CD4-positive, alpha-beta T cell (primary cell): ENCODE measurements at places on chromosomes 7 and 10.

DNA sequence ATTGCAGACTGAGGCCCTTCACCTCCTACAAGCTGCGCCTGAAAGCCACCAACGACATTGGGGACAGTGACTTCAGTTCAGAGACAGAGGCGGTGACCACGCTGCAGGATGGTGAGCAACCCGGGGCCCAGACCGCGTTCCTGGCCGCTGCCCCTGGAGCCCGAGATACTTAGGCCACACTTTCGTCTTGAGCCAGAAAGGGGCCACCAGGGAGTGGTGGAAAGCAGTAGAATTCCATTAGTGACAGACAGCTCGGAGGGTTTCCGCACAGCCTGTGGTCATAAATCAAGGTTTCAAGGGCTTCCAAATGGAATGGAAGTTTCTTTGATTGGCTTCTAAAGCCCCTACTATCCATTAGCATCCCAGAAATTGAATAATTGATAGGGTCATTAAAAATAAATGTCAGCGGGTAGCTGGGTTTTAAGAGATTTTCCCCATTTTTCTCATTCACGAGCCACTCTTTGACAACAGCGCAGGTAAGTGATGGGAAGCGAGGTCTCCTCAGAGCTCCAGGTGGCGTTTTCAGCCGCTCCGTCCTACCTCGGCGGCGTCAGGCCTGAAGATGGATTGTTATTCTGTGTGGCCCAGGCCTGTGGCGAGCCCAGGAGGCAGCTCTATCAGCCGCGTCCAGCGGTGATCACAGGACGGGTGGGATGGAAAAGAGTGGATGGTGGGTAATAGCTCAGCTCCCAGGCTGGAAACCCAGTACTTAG is 523.5 kb upstream of the FOXK1 start:
- H3K27ac ChIP-seq: no peak overlapping the region
- no peaks in the 10 kb centered on the region for H3K36me3 ChIP-seq
- DNase-seq: no peak
- no peaks in the 10 kb centered on the region for H3K27me3 ChIP-seq

DNA sequence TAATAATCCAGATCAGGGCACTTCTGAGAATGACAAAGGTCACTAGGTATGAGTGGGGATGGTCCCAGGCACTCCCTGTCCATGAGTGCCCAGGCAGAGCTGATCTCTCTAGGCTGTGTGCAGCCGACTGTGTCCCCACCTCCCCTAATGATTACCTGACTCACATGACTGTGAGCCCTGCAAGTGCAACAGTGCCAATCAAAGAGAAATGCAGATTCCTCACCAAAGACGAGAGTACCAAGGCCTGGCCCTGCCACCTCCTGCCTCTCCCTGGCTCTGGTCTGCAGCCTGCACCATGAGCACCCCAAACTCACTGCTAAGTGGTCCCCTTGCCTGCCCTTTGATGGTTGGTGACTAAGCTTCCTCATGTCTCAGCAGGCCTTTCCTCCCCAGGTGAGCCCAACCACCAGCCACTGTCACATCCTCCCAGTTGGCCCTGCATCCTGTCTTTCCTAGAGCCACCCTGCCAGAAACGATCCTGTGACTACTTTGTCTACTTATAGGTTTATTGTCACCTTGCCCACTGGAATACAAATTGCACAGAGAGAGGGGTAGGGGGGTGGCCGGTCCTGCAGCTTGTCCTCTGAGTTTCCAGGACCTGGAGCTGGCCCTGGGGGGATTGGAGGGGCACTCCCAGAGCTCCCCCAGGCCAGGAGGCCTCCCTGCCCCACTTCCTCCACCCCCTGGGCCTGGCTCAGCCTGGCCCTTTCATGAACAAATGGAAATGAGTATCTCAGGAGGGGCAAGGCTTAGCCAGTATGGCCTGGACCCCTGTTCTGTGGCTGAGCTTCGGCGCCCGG is 22.4 kb upstream of the GDF10 start:
- DNase-seq: peak; percentile 37
- H3K27ac ChIP-seq: no peak overlapping the region
- no peaks in the 10 kb centered on the region for H3K36me3 ChIP-seq

DNA sequence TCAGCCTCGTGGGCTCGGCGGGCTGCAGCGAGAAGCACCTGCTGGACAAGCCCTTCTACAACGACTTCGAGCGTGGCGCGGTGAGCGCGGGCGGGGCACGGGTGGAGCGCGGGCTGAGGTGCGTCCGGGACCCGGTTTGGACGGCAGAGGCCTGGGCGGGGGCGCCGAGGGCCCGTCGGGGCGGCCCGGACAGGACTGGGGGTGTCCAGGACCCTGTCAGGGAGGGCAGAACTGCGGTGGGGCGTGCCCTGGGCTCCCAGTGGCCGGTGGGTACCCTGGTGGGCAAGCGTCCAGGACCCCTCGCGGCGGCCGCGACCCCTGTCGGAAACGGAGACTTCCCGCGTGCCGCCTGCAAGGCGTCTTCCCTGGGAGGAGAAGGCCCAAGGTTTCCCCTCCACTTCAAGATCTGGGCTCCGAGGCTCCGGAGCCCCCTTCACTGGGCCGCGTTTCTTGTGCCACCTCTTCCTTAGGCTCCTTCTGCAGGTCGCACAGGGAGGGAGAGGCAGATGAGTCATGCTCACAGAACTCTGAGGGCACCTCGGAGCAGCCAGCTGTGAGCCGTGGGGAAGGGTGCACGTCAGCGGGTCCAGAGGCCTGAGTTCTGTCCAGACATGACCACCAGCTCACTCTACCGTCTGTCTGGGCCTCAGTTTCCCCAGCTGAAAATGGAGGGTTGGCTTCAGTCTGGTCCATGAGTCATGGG is 485 bp downstream of the ALOX5 start:
- DNase-seq: no peak
- H3K27ac ChIP-seq: no peak overlapping the region
- peaks cover 21% of the 10 kb centered on the region for H3K27me3 ChIP-seq
- peak overlapping the region; percentile 43 for H3K4me3 ChIP-seq

DNA sequence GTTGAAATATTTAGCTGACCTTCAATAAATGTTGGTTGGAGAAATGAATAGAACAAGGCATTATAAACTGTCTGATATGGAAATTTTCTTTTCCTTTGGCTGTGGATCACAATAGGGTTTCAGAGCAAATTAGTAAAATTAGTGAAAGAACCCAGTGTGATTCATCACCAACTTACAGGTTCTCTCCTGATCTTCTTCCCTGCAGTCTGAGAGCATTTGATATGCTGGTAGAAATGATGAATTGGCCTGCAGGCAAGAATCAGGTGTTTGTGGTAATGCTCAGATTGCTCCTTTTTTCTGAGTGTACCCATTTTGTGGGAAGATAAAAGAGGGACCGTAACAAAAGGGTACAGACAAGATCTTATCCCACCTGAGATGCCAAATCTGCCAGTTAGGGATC is 51.9 kb downstream of the BTAF1 start:
- DNase-seq: no peak
- H3K27ac ChIP-seq: no peak overlapping the region
- peaks cover 40% of the 10 kb centered on the region for H3K36me3 ChIP-seq
- no peaks in the 10 kb centered on the region for H3K4me1 ChIP-seq

GRCh38 chr7:1550846-1551155 is 5.2 kb downstream of the TMEM184A start:
- no peak overlapping the region for H3K4me3 ChIP-seq
- no peaks in the 10 kb centered on the region for H3K4me1 ChIP-seq
- H3K36me3 ChIP-seq: no peaks in the 10 kb centered on the region
- H3K27ac ChIP-seq: no peak overlapping the region

DNA sequence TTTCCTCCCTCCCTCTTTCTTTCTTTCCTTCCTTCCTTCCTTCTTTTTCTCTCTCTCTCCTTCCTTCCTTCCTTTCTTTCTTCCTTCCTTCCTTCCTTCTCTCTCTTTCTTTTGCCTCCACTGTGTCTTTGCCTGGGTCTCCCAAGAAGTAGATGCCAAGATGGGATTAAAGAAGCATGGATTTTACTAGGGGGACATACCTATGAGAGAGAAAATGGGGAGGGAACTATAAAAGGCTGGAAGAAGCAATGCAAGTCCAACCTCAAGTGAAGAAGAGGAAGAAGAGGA is 33.3 kb upstream of the CRTAC1 start:
- peaks cover 21% of the 10 kb centered on the region for H3K27me3 ChIP-seq
- no peak overlapping the region for H3K27ac ChIP-seq
- DNase-seq: no peak
- H3K36me3 ChIP-seq: no peaks in the 10 kb centered on the region
- H3K4me3 ChIP-seq: no peak overlapping the region

GRCh38 chr10:18140149-18140956 is at the start of gene CACNB2:
TSS of gene CACNB2 (plus strand) at chr10:18140424.
- H3K27ac ChIP-seq: no peak within 1 kb of the TSS
- no peak within 1 kb of the TSS for H3K4me3 ChIP-seq
- no peak for DNase-seq
- H3K4me1 ChIP-seq: no peaks in the 10 kb centered on the region
